A549 treated with dexamethasone at 1 μM for 4 hours (cell line): ENCODE measurements at places on chromosomes 11 and 22. TPM values are rescaled to one million over a fixed set of nuclear protein-coding genes. Genes with fewer than 3 reads are reported as not detected.

OMP gene
- not detected in 5 replicates for total RNA-seq

BCR gene
- total RNA-seq = 17.3 to 23.6 TPM (median 18.3 TPM) in 5 replicates

NRXN2 gene
- 0.13 to 0.31 TPM (median 0.20 TPM) in 5 replicates for total RNA-seq

TMEM126A gene
- 44.9 to 60.0 TPM (median 48.8 TPM) in 5 replicates for total RNA-seq

THYN1 gene
- 17.0 to 20.1 TPM (median 17.7 TPM) in 5 replicates for total RNA-seq

APOA4 gene
- not detected in 5 replicates for total RNA-seq

FAT3 gene
- 0.26 to 0.96 TPM (median 0.65 TPM) in 5 replicates for total RNA-seq

OR6T1 gene
- total RNA-seq = not detected in 5 replicates

FGF19 gene
- 0.05 to 0.09 TPM (median 0.06 TPM) in 4 of 5 replicates, not detected in the other for total RNA-seq

ATP5MG gene
- 162 to 203 TPM (median 174 TPM) in 5 replicates for total RNA-seq

ARHGAP42 gene
- total RNA-seq = 4.2 to 6.8 TPM (median 4.8 TPM) in 5 replicates
